ENCODE measurements at places on chromosomes 6 and 20.
A peak's percentile ranks its signal among the peaks of the same experiment; 100 is the strongest.

DNA sequence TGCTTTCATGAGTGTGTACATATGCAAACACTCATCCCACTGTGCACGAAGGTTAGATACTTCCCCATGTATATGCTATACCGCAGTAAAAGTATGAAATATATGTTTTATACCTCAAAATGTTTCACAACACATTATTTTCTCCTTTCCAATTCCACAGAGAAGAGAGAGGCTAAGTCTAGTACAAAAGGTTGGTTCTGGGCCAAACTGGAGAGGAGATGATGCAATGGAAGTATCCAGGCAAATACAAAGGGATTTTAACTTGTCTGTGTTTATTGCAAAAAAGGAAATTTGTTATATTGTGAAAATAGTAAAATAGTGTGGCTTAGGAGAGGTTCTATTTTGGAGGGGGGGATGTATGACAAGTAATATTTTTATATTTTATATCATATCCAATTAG, 112.6 kb downstream of the PLCB1 start:
- peak; percentile 35 for DNase-seq

- DNase-seq, result no peak
These were observed 47.0 kb downstream of the GOPC start for GRCh38 chr6:117555262-117555849.

DNA sequence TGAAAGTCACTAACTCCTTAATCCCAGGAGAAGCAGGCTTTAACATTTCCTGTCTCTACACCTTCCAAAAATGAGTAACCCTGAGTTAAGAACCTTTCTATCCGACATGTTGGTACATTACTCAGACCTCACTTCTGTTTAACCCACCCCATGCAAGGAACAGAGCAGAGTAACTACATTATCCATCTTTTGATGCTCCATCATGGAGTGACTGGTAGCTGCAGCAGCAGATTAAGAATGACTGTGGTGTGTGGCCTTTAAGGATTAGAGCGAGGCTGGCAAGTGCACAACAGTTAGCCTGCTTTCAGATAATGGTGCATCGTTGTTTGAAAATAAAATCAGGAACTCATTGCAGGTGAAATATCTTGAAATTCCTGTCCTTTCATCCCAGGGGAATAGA, 2.0 kb downstream of the TRAF3IP2 start:
- peak; percentile 37 for DNase-seq

DNA sequence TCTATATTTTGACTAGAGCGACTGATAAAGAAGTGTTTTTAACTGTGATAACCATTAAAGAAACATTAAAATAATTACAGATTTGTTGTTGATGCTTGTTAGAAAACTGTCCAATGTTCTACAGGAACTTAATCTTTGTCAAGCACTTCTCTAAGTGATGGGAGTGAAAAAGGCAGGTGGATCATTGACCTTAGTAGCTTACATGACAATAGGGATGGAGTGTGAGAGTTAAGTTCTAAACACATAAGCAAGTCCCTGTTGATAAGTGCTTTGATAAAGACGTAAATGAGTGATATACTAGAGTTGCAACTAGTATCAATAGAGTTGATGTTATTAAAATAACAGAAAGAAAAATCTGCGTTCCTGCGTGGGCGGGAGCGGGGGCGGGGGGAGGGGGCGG, 931.5 kb upstream of the EPHA7 start:
- no peak for DNase-seq

GRCh38 chr6:107144014-107144413, 28.7 kb upstream of the BEND3 start:
- no peak for DNase-seq

- peak; percentile 43 for DNase-seq
These were observed 41.1 kb upstream of the GTSF1L start for GRCh38 chr20:43767686-43768474.

DNA sequence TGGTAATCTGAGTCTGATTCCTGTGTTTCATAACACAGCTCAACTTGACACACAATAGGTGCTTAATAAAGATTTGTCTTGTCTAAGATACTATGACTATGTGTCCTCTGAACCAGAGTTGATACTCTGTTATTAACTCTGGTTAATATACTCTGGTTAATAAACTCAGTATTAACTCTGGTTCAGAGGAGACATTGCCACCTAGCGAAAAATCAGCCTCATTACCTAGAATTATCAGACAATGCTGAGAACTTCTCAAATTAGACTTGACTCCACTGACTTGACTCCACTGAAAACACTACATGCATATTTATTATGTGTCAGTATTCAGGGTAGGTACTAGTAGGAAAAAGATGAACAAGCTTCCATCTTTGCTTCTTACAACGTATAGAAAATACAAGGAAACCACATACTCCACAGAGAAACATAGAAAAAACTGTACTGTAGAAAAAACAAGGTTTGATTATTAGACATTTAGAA, 73.9 kb downstream of the AHI1 start:
- DNase-seq, result peak; percentile 20

GRCh38 chr6:160275511-160276003, 16.9 kb upstream of the SLC22A2 start:
- DNase-seq, result no peak

Data from astrocyte (in vitro differentiated cells and primary cell).